Natural killer cell (primary cell): ENCODE measurements at places on chromosomes 2 and 18. TPM values are rescaled to one million over a fixed set of nuclear protein-coding genes. Genes with fewer than 3 reads are reported as not detected.

Gene ONECUT2
- not detected for total RNA-seq

Gene SERPINB13
- total RNA-seq = not detected

Gene XDH
- not detected for total RNA-seq

Gene VIT
- total RNA-seq = 1.7 TPM

Gene CFC1
- not detected for total RNA-seq

Gene UCN
- total RNA-seq = 1.6 TPM

Gene MAL
- total RNA-seq = 0.54 TPM

Gene COL5A2
- 0.68 TPM for total RNA-seq

Gene ACKR3
- total RNA-seq = 4.6 TPM

Gene VSNL1
- total RNA-seq = not detected

Gene KCNG2
- not detected for total RNA-seq

Gene EML6
- 1.7 TPM for total RNA-seq

Gene LIPG
- total RNA-seq = not detected

Gene ARHGEF4
- total RNA-seq = not detected

Gene PLEK
- 307 TPM for total RNA-seq

Gene CD8B2
- total RNA-seq = 1.0 TPM

Gene GREB1L
- not detected for total RNA-seq

Gene MEIS1
- total RNA-seq = 3.6 TPM

Gene DTNA
- total RNA-seq = 0.33 TPM

Gene PARD6G
- total RNA-seq = not detected
